ENCODE measurements at places on chromosomes 3 and 15.

GRCh38 chr15:89672221-89673164 is 6.7 kb downstream of the PLIN1 start:
- peak; percentile 88 for DNase-seq

GRCh38 chr15:65421360-65422215 is 1.2 kb downstream of the IGDCC4 start:
- peak; percentile 64 for DNase-seq

DNA sequence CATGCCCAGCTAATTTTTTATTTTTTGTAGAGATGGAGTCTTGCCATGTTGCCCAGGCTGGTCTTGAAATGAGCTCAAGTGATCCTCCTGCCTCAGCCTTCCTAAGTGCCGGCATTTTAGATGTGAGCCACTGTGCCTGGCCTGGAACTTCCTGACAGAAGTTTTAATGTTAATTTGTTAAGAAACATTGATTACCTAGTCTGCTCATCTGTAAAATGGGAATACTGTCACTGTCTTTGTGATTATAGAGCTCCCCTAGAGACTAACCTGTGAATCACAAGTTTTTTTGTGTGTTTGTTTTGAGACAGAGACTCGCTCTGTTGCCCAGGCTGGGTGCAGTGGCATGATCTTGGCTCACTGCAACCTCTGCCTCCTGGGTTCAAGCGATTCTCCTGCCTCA is 4.3 kb upstream of the EIF3J start:
- DNase-seq = no peak

- no peak for DNase-seq
These were observed 29.9 kb upstream of the SPSB4 start for GRCh38 chr3:141021261-141021660.

DNA sequence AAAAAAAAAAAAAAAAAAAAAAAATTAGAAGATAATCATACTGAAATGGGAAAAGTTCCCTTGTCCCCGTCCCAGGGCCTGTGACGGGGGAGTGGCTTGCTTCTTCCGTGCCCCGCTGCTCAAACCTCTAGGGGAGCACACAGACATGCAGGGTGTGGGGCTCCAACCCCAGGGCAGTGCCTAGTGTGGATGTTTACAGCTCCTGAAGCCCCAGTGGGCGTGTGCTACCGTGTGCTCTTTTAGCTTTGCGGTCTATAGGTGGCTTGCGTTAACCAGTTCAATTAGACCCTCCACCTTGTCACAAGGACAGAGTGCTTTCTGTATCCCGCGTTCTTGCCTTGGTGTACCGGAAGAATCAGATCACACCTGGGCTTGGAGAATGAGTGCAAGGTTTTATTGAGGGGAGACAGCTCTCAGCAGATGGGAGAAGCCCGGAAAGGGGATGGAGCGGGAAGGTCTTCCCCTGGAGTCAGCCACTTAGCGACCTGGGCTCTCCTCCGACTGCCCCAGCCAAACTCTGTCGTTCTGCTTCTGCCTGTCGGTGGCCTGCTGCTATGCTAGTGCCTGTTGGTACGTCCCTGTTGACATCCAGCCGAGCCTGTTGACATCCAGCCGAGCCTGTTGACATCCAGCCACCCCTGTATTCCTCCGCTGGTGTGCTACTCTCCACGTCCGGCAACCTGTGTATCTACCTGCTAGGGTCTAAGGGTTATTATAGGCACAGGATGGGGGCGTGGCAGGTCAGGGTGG is 569.8 kb downstream of the VGLL3 start:
- no peak for DNase-seq

DNA sequence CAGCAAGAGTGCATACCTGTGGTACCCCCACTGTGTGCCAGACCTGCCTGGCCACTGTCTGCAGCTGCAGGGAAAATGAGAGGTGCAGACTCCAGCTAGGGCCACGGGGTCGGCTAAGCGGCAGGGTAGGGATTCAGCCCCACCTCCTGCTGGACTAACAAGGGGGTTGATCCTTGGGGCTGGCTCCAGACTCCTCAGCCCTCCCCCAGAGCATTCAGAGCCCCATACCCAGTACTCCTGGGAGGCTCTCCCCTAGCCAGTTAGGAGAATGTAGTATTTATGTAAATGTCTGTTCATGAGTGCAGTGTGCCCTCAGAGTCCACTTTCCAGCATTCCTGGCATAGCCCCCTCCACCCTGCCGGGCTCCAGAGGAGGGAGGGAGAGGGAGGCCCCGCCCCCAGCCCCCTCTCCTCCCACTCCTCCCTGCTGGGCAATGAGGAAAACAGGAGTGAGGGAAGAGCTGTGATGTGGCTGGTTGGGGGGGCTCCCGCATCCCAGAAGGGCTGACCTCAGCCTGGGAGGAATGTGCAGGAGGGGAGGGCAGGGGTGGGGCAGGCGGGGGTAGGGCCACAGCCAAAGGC is 4.5 kb upstream of the SEMA3B start:
- peak; percentile 28 for DNase-seq

- DNase-seq = no peak
These were observed 169.1 kb downstream of the ULK4 start for GRCh38 chr3:41792806-41793205.

GRCh38 chr15:100715571-100716455 is 113.4 kb downstream of the ASB7 start:
- no peak for DNase-seq

- DNase-seq = no peak
These were observed 91.8 kb upstream of the ETV5 start for GRCh38 chr3:186200726-186201125.

- no peak for DNase-seq
These were observed 5.5 kb downstream of the DAZL start for GRCh38 chr3:16599694-16600093.

DNA sequence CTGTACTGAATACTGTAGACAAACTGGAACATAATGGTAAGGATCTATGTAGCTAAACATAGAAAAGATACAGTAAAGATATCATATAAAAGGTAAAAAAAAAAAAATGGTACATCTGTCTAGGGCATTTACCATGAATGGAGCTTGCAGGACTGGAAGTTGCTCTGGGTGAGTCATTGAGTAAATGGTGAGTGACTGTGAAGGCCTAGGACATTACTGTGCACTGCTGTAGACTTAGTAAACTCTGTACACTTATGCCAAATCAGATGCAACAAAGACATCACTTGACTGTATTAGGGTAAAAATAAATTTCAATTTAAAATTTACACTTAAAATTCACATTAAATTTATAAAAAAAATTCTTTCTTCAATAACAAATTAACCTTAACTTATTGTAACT is 281.3 kb upstream of the LMCD1 start:
- no peak for DNase-seq

- no peak for DNase-seq
These were observed 25.0 kb downstream of the PLCL2 start for GRCh38 chr3:16909802-16910201.

GRCh38 chr15:55267401-55268175 is 22.0 kb downstream of the RAB27A start:
- DNase-seq = peak; percentile 46

GRCh38 chr15:25776071-25776746 is 86.9 kb downstream of the ATP10A start:
- DNase-seq = no peak

GRCh38 chr3:110744723-110745122 is 326.9 kb upstream of the NECTIN3 start:
- DNase-seq = no peak

GRCh38 chr3:42152193-42152592 is 61.0 kb downstream of the TRAK1 start:
- DNase-seq = no peak

- DNase-seq = no peak
These were observed 339.3 kb downstream of the THSD4 start for GRCh38 chr15:71454462-71454996.

GRCh38 chr15:78069052-78069414 is 8.5 kb downstream of the TBC1D2B start:
- DNase-seq = no peak

DNA sequence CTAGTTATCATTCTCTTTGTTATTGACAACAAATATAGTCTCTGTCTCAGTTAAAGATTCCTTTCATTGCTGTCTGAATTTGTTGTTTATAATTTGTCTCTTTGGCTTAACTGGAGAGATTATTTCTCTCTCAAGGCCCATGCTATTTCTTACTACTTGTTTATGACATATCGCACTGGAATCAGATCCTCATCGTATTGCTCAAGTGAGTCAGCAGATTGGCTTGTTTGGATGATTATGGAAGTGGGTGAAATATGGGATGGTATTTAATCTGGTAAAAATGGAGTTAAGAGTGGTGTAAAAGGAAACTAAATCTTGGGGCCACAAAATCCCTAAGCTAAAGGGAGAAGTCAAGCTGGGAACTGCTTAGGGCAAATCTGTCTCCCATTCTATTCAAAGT is 613.1 kb downstream of the SI start:
- no peak for DNase-seq

GRCh38 chr3:173019378-173019777 is 121.7 kb downstream of the SPATA16 start:
- DNase-seq = no peak

DNA sequence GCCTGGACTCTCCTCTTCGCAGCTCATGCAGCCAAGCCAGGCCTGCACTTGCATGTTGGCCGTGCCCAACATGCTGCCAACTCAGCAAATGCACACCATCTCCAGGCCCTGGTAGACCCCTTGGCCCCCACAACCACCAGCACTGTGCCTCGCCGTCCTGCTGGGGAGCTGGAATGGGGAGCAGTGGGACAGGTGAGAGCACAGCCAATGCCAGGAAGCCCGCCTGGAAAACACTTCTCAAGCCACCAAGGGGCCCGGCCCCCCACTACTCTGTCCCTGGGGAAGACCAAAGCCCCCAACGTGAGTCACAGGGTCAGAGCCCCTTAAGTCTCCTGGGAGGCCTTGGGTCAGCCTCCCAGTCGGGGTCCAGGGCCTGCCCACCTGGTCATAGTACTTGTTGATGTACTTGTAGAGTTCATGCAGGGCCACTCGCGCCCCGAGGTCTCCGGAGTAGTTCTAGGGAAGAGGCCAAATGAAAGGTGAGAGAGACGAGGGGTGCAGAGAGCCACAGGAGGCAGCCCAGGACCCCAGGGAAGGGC is 24.5 kb downstream of the PLXNB1 start:
- DNase-seq = no peak

DNA sequence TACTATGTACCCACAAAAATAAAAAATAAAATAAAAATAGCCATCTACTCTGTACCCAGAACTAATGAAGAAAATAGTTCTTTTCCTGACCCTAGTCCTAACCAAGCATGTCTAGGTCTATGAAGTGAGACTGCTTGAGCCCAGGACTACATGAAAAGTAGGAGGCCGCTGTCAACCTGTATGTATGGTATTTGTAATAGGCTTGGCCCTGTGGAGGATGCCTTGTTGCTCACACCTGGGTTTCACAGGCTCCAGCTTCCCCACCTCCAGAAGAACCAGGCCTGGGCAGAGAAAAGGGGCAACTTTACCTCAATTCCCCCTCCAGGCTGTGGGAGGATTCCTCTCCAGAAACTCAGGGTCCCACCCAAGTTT is 6.8 kb upstream of the PKM start:
- no peak for DNase-seq

DNA sequence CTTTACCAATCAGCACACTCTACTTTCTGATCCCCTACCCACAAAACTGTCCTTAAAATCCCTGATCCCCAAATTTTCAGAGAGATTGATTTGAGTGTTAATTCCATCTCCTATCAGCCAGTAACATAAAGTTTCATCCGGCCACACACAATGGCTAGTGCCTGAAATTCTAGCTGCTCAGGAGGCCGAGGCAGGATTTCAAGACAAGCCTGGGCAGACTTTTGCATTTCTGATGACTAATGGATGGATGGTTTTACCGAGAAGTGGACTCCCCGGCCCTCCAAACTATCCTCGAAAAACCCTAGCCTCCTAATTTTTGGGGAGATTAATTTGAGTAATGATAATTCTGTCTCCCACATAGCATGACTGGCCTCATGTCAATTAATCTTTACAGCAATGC is 269.8 kb upstream of the POU1F1 start:
- no peak for DNase-seq

DNA sequence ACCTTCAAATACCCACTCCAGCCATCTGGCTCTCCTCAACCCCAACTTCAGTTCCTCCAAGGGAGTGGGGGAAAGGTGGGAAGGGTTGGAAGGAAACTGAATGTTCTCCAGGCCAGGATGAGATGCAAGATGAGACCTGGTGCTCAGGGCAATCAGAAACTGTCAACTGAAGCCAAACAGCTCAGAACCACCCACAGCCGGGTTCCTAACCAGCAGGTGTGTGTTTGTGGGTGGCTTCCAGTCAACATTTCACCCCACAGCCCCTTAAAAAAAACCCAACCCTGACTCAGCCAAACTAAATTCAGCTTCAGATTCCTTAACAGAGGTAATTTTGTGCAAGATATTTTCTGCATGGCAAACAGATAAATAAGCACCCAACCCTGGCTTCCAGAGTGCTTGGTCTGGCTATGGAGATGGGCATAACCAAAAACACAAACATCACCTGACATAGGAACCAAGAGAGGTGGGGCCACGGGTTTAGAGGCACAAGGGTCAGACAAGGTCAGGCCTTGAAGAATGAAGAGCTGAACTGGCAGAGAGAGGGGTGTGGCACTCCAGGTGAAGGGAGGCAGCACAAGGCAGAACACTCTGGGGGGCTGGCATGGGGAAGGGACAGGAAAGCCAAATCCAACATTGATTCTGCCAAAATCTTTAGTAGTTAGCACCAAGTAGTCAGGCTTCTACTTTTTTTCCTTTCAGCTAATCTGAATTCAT is 34.7 kb downstream of the ZNF445 start:
- no peak for DNase-seq

DNA sequence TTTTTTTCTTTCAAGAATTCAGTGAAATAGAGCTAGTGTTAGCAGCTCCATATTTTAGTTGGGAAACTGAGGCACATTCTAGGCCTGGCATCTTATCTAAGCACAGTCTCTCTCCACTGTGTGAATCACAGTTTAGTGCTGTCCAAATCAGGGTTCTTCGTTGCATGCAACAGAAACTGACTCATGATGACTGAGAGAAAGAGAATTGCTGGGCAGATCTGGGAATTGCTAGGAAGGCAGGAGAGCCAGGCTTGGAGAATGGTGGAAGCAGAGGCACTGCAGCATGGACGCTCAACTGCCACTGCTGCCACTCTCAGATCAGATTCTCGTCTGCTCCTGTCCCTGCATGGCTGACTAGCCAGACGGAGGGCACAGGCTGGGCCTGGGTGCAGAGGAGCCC is 40.7 kb upstream of the CHST2 start:
- DNase-seq = no peak

DNA sequence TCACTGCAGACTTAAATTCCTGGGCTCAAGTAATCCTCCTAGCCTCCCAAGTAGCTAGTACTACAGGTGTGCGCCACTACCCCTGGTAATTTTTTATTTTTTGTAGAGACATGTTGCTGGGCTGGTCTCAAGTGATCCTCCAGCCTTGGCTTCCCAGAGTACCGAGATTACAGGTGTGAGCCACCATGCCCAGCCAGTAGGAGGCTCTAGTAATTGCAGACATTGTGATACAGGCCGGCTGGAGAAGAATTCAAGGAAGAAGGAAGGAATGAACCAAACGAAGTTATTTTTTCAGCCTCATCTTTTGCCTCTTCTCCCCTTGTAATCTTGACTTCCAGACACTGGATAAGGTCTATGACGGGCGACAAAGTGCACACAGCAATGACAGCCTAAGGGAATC is 3.2 kb upstream of the PPP4R2 start:
- no peak for DNase-seq

- DNase-seq = no peak
These were observed 65.2 kb downstream of the TBL1XR1 start for GRCh38 chr3:177131927-177132636.
